ENCODE measurements at places on chromosomes 2 and 18. TPM values are rescaled to one million over a fixed set of nuclear protein-coding genes. Genes with fewer than 3 reads are reported as not detected.

- H3K36me3 ChIP-seq, result no peaks in the 10 kb centered on the region
- H3K4me1 ChIP-seq, result no peaks in the 10 kb centered on the region
- no peak overlapping the region for H3K27ac ChIP-seq
Observed at GRCh38 chr2:110940376-110940910, 180.3 kb upstream of the BCL2L11 start.

Gene B4GALT6
- total RNA-seq, result 5.8 TPM

Gene FEV
- total RNA-seq, result not detected

Gene CXCR1
- 0.18 TPM for total RNA-seq

DNA sequence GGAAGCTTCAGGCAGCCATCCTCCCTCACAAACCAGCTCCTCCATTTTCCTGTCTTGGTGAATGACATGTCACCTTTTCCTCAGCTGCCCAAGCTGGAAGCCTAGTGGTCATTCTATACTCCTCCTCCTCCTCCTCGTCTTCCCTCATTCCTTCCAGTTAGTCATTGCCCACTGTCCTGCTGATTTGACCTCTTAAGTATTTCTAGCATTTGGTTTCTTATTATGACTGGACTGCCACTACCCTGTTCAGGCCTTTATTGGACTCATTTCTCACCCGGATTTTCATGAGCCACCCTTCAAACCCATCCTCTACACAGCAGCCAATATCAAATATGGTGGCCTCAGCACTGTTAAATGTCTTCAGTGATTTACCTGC, 21.9 kb upstream of the MGAT5 start:
- H3K4me3 ChIP-seq, result no peak overlapping the region
- DNase-seq, result no peak
- H3K36me3 ChIP-seq, result no peaks in the 10 kb centered on the region
- H3K4me1 ChIP-seq, result no peaks in the 10 kb centered on the region

- no peak overlapping the region for H3K4me3 ChIP-seq
- no peaks in the 10 kb centered on the region for H3K27me3 ChIP-seq
- no peak for DNase-seq
- no peaks in the 10 kb centered on the region for H3K4me1 ChIP-seq
- no peaks in the 10 kb centered on the region for H3K36me3 ChIP-seq
Observed at GRCh38 chr18:51811883-51812282, 528.1 kb upstream of the DCC start.

DNA sequence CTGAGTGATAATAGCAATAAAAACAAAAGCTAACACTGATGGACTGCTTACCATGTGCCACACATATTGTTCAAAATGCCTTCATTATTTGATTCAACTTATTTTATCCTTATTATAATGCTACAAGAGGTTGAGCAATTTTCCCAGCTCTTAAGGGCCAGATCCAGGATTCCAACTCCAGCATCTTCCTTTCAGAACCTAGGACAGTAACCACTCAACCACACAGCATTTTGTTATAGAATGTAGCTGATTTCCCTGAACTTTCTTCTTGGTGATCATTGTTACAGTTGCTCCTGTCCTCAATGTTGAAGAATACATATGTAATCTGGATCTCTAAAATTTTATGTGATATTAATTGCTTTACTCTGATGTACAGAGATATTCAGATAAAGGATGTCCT, 341.7 kb downstream of the PIK3C3 start:
- H3K36me3 ChIP-seq, result no peaks in the 10 kb centered on the region
- H3K4me3 ChIP-seq, result no peak overlapping the region
- H3K27me3 ChIP-seq, result no peaks in the 10 kb centered on the region
- H3K4me1 ChIP-seq, result no peaks in the 10 kb centered on the region

DNA sequence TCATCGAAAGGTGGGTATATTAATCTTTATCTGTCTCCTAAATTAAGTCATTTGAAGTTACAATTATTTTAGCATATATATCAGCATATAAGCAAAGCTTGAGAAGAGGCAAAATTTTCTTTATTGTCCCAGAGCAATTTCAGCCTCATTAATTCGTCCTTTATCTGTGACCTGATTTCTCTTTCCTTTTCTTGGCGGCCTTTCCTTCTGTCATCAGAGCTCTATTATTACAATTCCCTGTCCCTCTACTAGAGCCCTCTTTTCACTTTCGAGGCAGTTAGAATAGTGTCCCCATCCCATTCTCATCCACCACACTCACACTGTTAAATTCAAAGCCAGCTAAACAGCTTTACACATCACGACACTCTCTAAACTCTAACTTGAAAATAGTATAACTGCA, 1293.2 kb upstream of the FAM98A start:
- no peaks in the 10 kb centered on the region for H3K36me3 ChIP-seq
- no peak overlapping the region for H3K27ac ChIP-seq
- H3K27me3 ChIP-seq, result no peaks in the 10 kb centered on the region
- H3K4me1 ChIP-seq, result no peaks in the 10 kb centered on the region
- DNase-seq, result no peak
- H3K4me3 ChIP-seq, result no peak overlapping the region

Gene DSC3
- not detected for total RNA-seq

DNA sequence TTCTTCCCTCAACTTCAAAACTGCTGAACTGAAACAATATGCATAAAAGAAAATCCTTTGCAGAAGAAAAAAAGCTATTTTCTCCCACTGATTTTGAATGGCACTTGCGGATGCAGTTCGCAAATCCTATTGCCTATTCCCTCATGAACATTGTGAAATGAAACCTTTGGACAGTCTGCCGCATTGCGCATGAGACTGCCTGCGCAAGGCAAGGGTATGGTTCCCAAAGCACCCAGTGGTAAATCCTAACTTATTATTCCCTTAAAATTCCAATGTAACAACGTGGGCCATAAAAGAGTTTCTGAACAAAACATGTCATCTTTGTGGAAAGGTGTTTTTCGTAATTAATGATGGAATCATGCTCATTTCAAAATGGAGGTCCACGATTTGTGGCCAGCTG, 8.4 kb downstream of the HOXD8 start:
- H3K4me1 ChIP-seq, result peaks cover 3% of the 10 kb centered on the region
- H3K27ac ChIP-seq, result peak overlapping the region; percentile 99
- no peaks in the 10 kb centered on the region for H3K36me3 ChIP-seq
- peak overlapping the region; percentile 72 for H3K4me3 ChIP-seq
- no peaks in the 10 kb centered on the region for H3K27me3 ChIP-seq
- peak; percentile 36 for DNase-seq

DNA sequence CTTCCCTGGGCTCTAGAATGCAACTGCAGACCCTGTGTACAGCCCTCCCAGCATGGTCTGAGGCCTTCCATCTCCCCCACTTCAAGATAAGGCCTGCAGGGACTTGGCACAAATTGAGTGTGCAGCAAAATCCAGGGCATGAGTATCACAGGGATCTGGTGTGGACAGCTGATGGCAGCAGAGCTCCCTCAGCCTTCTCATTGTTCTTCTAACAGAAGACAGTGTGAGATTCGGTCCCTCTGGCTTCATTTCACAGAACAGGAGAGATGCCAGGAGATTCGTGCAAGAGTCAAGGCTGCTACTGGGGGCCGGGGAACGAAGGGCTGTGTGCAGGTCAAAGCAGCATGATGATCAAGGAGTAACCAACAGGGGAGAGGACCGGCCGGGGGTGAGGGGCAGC, 85.8 kb downstream of the UXS1 start:
- no peaks in the 10 kb centered on the region for H3K4me1 ChIP-seq
- H3K36me3 ChIP-seq, result no peaks in the 10 kb centered on the region
- no peaks in the 10 kb centered on the region for H3K27me3 ChIP-seq
- H3K27ac ChIP-seq, result no peak overlapping the region

GRCh38 chr2:120522151-120522751, 176.3 kb downstream of the INHBB start:
- DNase-seq, result no peak
- H3K4me1 ChIP-seq, result peaks cover 4% of the 10 kb centered on the region
- no peaks in the 10 kb centered on the region for H3K36me3 ChIP-seq
- no peaks in the 10 kb centered on the region for H3K27me3 ChIP-seq

- DNase-seq, result no peak
- H3K4me3 ChIP-seq, result no peak overlapping the region
- no peaks in the 10 kb centered on the region for H3K4me1 ChIP-seq
- no peaks in the 10 kb centered on the region for H3K27me3 ChIP-seq
- no peak overlapping the region for H3K27ac ChIP-seq
- no peaks in the 10 kb centered on the region for H3K36me3 ChIP-seq
Observed at GRCh38 chr2:133900909-133901308, 332.6 kb upstream of the NCKAP5 start.

Gene LRRTM4
- 1.0 TPM for total RNA-seq

DNA sequence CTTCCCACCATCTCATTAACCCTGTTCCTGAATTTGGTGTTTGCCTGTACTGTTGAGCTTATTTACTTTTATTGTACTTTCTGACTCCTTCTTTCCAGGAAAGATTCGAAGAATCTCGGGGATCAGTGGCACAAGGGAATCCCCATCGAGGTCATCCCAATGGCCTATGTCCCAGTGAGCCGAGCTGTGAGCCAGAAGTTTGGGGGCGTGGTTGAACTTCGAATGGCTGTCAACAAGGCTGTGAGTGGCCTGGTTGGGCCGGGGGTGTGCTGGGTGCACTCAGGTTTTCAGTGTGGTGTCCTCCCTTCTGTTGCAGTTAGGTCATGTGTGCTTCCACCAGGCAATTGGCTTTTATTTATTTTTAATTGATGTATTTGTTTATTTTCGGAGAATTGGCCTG, 45.0 kb downstream of the RPIA start:
- H3K36me3 ChIP-seq, result no peaks in the 10 kb centered on the region
- peak overlapping the region; percentile 29 for H3K27ac ChIP-seq
- no peaks in the 10 kb centered on the region for H3K27me3 ChIP-seq
- no peak for DNase-seq
- H3K4me1 ChIP-seq, result no peaks in the 10 kb centered on the region

DNA sequence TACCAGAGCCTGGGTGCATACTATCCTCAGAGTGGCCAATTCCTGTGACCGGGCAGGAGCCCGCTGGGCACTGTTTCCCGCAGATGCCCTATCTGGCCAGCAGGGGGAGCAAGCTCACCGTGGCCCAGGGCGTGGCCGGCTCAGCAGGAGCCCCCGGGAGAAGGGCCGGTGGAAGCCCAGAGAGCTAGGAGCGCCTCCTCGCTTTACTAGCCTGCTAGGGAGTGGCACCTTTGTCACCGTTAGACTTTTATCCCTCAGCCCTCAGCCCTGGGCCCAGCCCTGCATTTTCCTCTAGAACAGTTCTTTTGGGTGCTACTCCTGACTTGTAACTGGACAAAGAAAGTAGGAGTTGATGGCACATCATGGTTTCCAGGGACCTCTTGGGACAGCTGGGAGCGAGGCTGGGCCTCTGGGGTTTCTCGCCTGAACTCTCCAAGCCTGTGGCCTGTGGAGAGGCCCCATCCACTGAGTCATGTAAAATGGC, 24.0 kb downstream of the TMEM177 start:
- H3K4me3 ChIP-seq, result no peak overlapping the region
- peak; percentile 58 for DNase-seq
- H3K36me3 ChIP-seq, result no peaks in the 10 kb centered on the region
- H3K4me1 ChIP-seq, result no peaks in the 10 kb centered on the region
- H3K27me3 ChIP-seq, result no peaks in the 10 kb centered on the region

- no peak overlapping the region for H3K27ac ChIP-seq
- no peaks in the 10 kb centered on the region for H3K27me3 ChIP-seq
- no peak for DNase-seq
- no peaks in the 10 kb centered on the region for H3K4me1 ChIP-seq
- no peaks in the 10 kb centered on the region for H3K36me3 ChIP-seq
Observed at GRCh38 chr2:133838642-133839365, 270.5 kb upstream of the NCKAP5 start.

DNA sequence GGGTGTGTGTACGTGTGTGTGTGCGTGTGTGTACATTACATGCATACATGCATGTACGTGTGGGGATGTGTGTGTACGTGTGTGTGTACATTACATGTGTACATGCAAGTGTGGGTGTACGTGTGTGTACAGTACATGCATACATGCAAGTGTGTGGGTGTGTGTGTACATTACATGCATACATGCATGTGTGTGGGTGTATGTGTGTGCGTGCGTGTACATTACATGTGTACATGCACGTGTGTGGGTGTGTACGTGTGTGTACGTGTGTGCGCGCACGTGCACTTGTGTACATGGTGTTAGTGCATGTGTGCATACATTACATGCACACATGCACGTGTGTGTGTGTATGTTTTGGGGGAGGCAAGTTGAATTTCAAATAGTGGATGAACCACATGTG, 300.6 kb downstream of the CELF4 start:
- DNase-seq, result no peak
- H3K36me3 ChIP-seq, result no peaks in the 10 kb centered on the region
- no peak overlapping the region for H3K4me3 ChIP-seq
- H3K27me3 ChIP-seq, result no peaks in the 10 kb centered on the region

- no peak for DNase-seq
- H3K27ac ChIP-seq, result peak overlapping the region; percentile 81
- H3K27me3 ChIP-seq, result no peaks in the 10 kb centered on the region
- H3K4me1 ChIP-seq, result peaks cover 16% of the 10 kb centered on the region
Observed at GRCh38 chr2:43482961-43483360, 112.9 kb downstream of the THADA start.

- peak overlapping the region; percentile 99 for H3K27ac ChIP-seq
- DNase-seq, result peak; percentile 56
- H3K36me3 ChIP-seq, result no peaks in the 10 kb centered on the region
- H3K27me3 ChIP-seq, result no peaks in the 10 kb centered on the region
- H3K4me3 ChIP-seq, result peak overlapping the region; percentile 68
- no peaks in the 10 kb centered on the region for H3K4me1 ChIP-seq
Observed at GRCh38 chr2:40450796-40451430, 977 bp downstream of the SLC8A1 start.

- H3K27ac ChIP-seq, result no peak overlapping the region
- no peak overlapping the region for H3K4me3 ChIP-seq
- H3K4me1 ChIP-seq, result no peaks in the 10 kb centered on the region
- no peaks in the 10 kb centered on the region for H3K36me3 ChIP-seq
- no peaks in the 10 kb centered on the region for H3K27me3 ChIP-seq
- no peak for DNase-seq
Observed at GRCh38 chr18:78793313-78794070, 186.1 kb upstream of the SALL3 start.

Gene FKBP7
- total RNA-seq, result 30.2 TPM

GRCh38 chr2:62050456-62051045, 145.1 kb downstream of the COMMD1 start:
- no peak overlapping the region for H3K4me3 ChIP-seq
- no peaks in the 10 kb centered on the region for H3K4me1 ChIP-seq
- DNase-seq, result no peak
- no peaks in the 10 kb centered on the region for H3K36me3 ChIP-seq

Gene FBXO15
- not detected for total RNA-seq

All from uterus (tissue), 4 donors.